ENCODE measurements at places on chromosomes 4 and X.
A peak's percentile ranks its signal among the peaks of the same experiment; 100 is the strongest.

DNA sequence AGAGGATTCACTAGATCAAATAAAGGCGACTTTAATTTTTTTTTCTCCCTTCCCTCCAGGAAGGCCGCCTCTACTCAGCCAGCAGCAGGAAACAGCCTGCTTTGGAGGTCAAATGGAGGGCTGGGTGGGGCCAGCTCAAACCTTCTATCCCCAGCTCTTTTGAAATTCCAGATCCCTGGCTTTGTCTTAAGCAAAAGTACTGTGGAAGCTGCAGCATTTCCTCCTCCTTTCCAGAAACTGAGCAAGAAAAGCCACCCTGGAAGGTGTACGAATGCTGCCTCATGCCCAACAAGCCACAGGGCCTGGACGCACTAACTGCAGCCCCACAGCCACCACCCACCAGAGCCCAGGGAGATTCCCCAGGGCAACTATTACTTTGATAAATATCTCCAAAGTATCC lies 55.1 kb upstream of the ZCCHC13 start:
- DNase-seq, result no peak

GRCh38 chr4:128700659-128701350 lies 108.7 kb upstream of the JADE1 start:
- DNase-seq, result peak; percentile 14

GRCh38 chrX:53186351-53186750 lies 38.7 kb downstream of the KDM5C start:
- DNase-seq, result peak; percentile 23

DNA sequence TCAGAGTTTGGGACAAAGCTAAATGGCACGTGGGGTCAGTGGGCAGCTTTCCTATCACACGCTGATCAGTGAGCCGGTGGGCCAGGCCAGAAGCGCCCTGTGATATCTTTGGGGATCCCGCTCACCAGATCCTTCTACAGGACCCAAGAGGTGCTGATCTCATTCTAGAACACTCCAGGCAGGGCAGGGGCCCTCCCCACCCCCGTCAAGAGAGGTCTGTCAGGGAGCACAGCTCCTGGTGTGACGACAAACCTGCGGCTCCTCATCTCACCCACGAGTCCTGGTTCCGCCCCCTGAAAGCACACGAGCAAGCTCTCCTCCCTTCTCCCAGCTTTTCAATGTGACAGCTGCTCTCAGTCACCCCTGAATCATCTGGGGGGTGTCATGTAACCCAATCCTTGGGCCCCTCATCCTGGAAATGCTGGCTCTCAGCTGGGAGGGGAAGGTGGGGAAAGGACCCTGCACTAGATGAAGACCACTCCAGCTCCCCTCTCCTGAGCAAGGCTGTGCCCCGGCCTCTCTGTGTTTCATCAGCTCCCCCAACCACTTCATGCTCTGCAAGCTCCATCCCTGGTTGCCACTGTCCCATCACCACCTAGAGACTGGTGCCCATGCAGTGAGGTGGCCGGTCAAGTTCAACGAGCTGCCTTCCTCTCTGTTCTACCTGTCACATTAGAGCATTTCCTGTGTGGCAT lies 4.6 kb downstream of the HCFC1 start:
- DNase-seq, result no peak

- no peak for DNase-seq
These were observed 114.6 kb downstream of the DDIT4L start for GRCh38 chr4:100075486-100076270.

DNA sequence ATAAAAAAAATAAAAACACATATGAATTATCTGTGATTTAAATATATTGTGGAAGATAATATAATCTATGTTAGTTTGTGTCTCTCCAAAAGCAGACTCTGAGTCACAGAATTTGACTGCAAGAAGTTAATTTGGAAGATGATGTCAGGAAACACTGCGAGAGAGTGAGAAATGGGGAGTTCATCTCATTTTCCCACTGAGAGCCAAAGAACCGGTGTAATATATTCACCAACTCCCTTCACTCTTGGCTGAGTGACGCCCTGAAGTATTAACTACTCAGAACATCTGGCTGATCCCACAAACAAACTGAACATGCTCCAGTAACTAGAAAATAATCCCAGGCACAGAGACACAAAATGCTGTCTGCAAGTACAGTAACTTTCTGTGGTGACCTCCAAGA lies 345.8 kb upstream of the SPANXN1 start:
- DNase-seq, result no peak

DNA sequence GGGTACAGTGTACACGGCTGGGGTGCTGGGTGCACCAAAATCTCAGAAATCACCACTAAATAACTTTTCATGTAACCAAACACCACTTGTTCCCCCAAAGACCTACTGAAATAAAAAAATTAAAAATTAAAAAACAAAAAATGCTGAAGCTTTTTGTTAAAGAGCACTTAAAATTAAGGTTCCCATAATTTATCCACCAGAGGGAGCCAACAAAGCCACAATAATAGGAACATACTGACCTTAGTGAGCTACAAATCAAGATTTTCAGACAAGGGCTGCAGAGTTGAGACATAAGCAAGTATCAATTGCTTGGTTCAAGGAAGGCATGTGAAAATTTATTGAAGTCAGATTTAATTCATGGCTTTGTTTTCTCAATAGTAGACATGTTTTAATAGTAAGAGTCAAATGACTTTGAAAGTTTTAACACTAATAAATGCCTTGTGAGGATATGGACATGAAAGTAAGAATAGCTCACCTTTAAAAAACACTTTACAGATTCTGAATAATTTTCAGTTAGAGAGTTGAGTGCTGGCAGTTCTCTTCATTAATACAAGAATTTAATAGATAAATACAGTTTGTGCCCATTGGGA lies 43.0 kb upstream of the SCOC start:
- DNase-seq, result peak; percentile 27

- DNase-seq, result no peak
These were observed 45.4 kb downstream of the UGT2A3 start for GRCh38 chr4:68905939-68906779.

- DNase-seq, result no peak
These were observed 111.6 kb downstream of the AFF2 start for GRCh38 chrX:148611993-148612392.

DNA sequence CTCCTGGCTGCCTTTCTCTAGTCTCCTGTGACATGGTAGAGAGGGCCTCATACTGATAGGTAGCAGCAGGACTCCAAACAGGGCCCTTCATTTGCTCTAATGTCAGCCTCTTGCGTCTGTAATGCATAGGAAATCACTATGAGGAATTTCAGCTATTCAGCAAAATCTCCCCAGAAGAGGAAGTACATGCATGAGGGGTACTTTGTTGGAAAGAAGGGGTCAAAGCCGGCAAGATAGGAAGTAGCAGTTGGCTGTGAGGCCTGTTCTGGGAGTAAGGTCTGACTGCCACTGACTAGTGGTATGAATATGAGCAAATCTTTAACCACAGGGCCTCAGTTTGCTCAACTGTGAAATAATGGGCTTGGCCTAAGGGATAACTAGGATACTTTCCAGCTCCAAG lies 283.2 kb downstream of the ARHGAP10 start:
- DNase-seq, result no peak

DNA sequence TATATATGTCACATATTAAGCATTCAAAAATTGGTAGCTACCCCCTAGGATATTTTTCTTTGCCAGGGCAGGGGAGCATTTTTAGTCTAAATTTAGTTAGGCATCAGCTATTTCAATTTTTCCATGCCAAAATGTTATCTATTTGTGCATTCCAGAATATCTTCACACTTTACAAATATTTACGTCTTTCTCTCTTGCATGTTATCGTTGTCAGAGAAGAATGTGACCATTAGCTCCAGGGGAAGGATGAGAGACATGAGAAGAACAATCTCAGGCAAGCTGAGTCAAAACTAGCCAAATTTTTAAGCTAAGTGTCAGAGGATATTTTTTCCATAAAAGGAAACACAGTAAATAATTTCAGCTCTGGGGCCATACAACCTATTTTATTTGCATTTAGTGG lies 885.0 kb upstream of the EPHA5 start:
- DNase-seq, result peak; percentile 78

GRCh38 chr4:163772238-163772637 lies 277.7 kb downstream of the TMA16 start:
- DNase-seq, result no peak

DNA sequence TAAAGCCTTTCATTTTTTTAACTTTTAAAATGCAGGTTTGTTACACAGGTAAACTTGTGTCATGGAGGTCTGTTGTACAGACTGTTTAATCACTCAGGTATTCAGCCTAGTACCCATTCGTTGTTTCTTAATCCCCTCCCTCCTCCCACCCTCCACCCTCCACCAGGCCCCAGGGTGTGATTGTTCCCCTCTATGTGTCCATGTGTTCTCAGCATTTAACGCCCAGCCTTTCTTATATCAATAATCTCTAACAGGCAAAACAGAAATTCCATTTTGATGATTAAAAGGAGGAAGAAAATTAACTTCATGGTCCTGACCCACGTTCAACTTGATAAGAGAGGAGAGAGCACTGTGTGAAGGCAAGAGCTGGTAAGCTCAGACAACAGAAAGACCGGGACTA lies 75.1 kb downstream of the TSPAN5 start:
- no peak for DNase-seq

- no peak for DNase-seq
These were observed 5.5 kb upstream of the XIAP start for GRCh38 chrX:123854329-123854728.

- no peak for DNase-seq
These were observed 162.7 kb downstream of the FRAS1 start for GRCh38 chr4:78219825-78220224.

DNA sequence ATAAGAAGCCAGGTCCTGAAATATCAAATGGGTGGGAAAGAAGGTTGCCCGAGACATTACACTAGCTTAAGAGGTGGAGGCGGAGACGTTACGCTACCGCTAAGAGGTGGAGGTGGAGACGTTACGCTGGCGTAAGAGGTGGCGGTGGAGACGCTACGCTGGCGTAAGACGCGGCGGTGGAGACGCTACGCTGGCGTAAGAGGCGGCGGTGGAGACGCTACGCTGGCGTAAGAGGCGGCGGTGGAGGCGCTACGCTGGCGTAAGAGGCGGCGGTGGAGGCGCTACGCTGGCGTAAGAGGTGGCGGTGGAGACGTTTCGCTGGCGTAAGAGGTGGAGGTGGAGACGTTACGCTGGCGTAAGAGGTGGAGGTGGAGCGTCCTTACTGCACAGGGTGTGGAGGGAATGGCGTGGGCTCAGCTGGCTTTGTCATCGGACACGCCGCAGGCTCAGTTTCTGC lies 12.8 kb downstream of the CYP4V2 start:
- DNase-seq, result peak; percentile 56

DNA sequence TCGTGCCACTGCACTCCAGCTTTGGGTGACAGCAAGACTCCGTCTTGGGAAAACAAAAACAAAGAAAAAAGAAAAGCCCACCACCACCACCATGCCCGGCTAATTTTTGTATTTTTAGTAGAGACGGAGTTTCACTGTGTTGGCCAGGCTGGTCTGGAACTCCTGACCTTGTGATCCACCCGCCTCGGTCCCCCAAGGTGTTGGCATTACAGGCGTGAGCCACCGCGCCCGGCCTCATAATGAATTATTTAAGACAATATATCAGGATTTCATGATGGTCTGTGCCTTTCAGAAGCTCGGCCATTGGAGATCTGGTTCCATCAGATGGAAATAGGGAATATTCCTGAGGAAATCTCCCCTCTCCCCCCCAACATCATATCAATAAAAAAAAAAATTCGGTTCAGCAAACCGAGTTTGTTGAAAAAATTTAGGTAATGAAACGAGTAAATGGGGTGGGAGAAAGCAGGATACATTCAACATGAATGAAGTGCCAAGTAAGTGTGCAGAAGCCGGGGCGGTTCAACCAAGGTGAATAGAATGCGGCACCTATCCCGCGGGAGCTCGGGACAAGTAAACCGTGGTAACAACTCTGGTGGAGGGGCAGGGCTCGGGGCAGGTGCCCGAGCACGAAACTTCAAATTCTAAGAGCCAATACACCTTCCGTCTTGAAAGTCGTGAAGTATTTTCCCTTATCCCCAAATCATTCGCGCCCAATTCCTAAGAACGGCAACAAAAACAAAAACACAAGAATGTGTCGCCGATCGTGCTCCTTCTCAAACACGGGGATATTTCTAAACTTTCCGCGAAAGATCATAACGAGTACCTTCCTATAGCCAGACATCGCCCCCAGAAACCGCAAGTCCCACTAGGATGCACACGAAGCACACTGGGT lies 773 bp upstream of the TXLNG start:
- no peak for DNase-seq

- no peak for DNase-seq
These were observed 47.7 kb downstream of the C4orf50 start for GRCh38 chr4:5970381-5971077.

- no peak for DNase-seq
These were observed 6.3 kb downstream of the HPGDS start for GRCh38 chr4:94336303-94336702.

DNA sequence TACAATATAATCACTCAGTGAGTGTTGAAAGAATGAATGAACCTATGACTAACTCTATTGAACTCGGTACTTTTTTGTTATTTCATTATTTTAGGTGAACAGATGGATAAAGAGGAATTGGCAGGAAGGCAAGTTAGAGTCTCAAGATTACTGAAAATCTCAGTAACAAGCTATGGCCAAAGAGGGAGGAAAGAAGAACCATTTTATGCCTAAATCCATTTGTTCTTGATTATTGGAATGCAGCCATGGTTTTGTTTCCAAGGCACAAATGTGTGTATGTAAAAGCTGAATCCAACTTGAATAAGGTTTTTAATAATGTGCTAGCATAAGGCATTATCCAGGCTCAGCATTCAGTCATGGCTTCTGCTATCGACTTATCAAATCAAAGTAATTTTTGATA lies 196.4 kb downstream of the DTHD1 start:
- DNase-seq, result no peak

DNA sequence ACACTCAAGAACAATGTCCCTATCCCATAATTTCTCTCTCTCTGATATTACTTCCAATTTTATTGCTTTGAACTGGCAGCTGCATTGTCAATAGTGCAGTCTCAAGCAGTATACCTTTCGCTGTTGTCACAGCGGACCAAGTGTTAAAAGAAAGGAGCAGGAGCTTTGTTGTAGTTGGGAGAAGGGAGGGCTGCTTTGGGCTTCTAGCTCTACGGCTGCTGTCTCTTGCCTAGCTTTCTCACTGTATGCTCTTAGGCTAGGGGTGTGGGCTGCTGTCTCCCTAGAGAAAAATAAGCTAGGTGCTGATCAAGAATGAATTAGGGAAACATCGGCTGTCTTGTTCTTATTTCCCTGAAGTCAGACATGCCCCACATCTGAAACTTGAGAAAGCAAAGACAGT lies 52.5 kb downstream of the TRPC5OS start:
- DNase-seq, result no peak

GRCh38 chr4:94536649-94537469 lies 85.1 kb downstream of the PDLIM5 start:
- DNase-seq, result no peak

DNA sequence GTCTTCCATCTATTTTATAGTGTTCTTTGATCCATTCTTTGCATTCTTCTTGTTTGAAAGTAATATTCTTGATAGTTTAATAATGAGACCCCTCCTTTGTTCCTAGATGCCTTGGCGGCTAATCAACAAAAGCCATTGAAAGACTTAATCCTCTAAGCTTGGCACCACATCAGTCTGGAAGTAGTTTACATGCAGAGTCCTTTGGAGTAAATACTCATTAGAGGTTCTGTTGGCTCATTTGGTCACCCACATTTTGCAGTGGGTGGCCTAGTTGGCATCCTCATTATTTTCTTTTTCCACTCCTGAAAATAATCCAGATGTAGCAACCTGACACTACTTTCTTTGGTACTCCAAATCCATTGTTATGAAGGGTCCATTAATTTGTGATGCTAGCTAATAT lies 64.5 kb downstream of the DKK2 start:
- DNase-seq, result no peak
